Activated naive CD4-positive, alpha-beta T cell (primary cell): ENCODE measurements at places on chromosomes 11 and 22.

DNA sequence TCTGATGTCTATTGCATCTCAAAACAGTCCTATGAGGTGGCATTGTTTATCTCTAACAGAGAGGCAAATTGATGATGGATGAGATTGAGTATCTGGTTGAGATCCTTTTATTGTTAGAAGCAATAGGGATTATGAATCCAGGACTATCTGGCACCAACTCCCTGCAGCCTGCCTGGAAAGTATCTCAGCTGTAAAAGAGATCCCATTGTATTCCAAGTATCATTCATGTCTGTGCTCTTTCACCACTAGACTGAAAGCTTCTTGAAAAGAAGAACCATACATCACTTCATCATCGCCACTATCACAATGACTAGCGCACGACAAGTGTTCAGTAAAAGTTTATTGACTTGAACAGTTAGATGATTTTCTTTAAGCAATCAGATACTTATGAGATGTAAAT lies 41.9 kb upstream of the PCF11 start:
- no peak for DNase-seq

GRCh38 chr11:70192666-70193410 lies 10.3 kb upstream of the FADD start:
- DNase-seq, result no peak

DNA sequence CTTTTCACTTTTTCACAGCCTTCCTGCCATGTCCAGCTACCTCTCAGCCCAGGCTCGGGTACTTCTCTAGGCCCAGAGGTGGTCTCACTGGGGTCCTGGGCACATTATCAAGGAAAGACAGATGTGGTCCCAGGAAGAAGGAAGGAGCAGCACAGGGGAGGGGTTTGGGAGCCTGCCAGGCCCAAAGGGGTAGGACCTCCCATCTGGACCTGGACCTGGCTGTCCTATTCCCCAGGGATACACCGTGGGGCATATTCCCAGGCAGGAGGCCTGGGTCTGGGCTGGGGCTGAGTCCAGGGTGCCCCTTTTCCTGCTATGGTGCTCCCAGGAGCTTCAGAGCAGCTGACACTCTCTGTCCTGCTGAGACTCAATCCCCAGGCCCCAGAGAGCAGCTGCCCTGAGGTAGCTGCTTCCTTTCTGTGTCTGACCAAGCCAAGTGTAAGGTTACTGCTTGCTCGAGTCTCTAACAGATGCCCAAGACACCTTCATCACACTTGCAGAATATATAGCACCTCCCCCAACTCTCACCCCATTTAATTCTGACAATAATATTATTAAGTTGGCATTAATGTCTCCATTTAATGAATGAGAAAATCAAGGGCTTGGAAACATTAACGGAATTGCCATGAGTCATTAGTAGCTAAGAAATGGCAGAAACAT lies 232.0 kb downstream of the BUD13 start:
- no peak for DNase-seq

- DNase-seq, result no peak
Observed at GRCh38 chr11:44047298-44047697, 483 bp upstream of the ACCSL start.

GRCh38 chr11:105824457-105825013 lies 197.5 kb downstream of the MSANTD4 start:
- DNase-seq, result no peak

- no peak for DNase-seq
Observed at GRCh38 chr11:34824425-34824824, 91.8 kb downstream of the APIP start.

GRCh38 chr11:43164831-43165230 lies 147.0 kb upstream of the API5 start:
- DNase-seq, result no peak

DNA sequence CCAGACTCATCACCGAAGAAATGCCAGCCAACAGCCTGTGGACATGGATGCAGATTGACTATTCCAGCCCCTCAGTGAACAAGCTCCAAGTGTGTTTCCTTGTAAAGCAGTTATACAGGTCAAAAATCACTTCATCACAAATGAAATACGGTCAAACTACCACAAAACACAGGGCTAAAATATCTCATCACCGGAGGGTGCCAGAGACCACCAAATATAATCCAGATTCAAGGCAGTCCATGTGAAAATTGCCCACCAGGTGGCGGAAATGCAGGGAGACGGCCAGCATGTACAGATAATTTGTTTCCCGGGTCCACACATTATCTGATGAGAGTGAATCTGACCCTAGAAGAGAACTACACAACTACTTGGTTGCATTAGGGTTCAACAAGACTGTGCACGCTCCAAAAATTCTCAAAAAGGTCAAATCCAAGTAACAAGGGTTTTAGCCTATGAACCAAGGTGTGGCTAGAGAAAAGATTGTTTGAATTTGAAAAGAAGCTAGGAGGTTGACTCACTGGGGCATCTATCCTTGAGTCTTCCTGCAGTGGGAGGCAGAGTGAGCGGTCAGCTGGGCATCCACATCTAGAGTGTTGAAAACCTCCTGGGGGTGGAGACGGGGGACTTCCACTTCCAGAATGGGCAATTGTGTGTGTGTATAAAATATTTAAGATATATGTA lies 71.7 kb downstream of the IGLL5 start:
- peak; percentile 54 for DNase-seq

DNA sequence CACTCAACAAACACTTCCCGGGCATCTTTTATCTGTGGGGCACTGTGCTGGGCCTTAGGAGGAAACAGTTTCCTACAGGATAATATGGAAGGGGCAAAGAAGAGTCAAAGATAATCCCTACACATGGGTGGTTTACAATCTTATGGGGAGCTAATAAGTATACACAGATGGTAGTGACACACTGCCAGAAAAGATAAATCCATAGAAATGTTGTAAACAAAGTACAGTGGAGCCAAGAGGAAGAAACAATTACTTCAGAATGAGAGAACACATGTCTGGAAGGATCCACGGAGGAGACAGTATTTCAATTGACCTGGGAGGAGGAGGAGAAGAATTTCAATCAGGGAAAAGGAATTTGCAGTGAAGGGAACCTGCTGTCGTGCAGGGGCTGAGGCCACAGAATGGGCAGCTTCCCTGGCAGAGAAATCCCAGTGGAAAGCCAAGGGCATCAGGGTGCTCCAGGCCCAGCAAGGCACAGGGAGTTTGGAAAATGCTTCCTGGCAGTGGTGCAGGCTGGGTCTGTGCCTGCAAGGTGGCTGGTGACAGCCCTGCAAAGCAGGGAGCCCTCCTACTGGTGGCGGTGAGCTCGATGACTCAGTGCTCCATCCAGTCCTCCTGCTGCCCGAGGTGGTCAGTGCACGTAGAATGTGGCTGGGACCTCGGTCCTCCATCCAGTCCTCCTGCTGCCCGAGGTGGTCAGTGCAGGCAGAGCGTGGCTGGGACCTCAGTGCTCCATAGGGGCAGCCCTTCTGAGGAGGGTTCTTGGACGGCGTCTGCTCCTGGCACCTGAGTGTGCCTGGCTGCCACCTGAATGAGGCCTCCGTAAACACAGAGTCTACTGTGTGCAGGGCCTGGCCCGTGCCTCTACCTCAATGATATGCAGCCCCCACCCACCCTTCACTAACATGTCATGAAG lies 444.3 kb upstream of the B3GAT1 start:
- no peak for DNase-seq

DNA sequence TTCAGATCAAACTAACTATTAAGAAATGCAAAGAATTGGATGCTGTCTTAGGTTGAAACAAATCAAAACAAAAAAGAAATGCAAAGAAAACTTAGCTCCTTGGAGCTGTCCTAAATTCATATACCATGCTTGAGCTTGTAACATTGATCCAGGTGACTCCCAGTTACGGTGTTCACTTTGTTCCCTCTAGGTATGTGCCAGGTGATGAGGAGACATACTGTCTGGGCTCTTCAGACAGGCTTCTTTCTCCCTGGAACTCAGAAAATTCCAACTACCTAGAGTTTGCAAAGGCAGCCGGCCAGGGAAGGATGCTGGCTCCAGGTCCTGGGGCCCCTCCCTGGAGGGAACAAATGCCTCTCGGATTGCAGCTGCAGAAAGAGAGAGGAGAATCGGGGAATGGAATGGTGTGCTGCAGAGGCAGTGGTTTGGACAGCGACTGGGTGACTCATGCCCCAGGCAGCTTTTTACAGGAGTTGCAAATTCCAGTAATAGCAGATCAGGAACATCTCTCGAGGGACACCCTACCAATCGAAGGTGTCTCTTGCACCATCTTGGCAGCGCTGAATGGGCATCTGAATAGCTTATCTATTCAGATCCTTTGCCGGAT lies 12.3 kb upstream of the ASPHD2 start:
- no peak for DNase-seq

DNA sequence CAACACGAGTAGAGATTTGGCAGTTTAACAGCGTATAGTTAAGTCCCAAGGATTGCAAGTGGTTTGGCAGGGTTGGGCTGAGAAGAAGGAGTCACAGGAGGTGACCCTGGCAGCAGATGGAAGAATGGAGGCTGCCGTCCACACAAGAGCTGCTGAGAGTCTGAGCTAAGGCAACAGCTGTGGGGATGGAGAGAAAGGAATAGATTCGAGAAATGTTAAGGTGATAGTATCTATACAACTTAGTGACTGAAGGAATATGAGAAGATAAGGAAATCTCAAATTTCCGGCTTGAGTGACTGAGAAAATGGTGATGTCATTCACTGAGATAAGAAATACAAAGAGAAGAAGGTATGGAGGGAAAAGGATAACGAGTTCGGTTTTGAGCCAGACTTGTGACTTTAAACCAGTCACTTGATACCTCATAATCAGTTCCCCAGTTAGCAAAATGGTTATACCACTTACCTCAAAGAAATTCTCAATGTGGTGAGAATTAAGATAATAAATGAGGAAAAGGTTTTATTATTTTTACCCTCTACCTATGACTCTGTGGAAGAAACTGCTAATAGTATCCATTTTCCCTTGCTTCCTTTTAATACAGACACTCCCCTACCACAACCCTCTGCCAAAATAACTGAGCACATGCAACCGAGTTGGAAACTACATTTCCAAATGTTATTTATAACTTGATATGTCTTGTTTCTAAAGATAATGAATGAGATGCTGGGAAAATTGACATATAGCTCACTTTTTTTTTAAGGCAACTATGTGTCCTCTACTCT lies 30.7 kb downstream of the FAM168A start:
- DNase-seq, result no peak

DNA sequence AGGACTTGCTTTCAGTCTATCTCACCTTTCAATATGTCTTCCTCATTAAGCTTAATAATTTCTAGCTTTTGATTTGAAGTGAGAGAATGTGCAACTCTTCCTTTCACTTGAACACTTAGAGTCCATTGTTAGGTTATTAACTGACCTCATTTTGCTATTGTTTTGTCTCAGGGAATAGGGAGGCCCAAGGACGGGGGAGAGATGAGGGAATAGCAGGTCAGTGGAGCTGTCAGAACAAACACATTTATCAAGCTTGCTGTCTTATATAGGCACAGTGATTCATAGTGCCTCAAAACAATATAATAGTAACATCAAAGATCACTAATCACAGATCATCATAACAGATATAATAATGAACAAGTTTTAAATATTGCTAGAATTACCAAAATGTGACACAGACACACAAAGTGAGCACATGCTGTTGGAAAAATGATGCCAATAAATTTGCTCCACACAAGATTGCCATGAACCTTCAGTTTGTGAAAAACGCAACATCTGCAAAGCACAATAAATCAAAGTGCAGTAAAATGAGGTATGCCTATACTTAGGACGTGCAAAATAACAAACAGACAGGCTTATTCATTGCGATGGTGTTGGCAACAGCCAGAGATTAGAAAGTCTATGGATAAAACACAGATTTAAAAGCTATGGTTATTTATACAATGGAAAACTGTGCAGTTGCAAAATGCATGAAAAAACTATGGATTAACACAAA lies 106.3 kb upstream of the TEAD1 start:
- no peak for DNase-seq

GRCh38 chr11:16881074-16881709 lies 133.0 kb downstream of the PLEKHA7 start:
- no peak for DNase-seq

- no peak for DNase-seq
Observed at GRCh38 chr22:47446331-47446730, 683.9 kb downstream of the TBC1D22A start.

DNA sequence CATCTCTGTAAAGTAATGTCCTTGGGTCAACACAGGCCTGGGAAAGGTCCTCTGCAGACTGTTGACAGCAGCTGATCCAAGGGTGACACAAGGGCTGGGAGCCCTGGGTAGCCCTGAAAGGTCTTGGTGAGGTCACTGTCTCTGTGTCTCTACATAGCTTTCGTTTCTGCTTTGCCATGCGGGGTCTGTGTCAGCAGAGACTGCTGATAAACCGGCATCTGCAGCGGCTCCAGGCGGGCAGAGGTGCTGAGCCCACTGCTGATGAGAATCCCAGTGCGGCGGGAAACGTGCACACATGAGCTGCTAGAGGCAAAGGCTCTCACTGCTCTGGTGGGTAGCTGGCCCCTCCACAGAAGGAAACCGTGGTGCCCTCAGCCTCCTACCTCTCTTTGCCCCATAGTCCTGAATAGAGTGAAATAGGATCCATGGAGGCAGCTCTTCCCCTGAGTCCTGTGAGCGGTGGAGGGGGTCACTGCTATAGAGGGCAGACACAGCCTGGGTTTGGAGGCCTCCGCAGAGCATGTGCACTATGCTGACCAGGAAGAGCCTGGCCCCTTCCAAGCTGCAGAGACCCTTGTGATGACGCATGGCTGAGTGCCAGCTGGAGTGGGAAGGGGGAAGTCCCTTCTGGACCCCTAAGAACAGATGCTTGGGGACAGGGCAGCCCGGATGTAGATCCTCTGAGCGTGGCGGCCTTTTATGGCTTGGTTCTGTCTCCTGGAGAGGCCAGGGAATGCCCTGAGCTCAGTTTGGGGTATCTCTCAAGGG lies 17.8 kb upstream of the ST3GAL4 start:
- no peak for DNase-seq

DNA sequence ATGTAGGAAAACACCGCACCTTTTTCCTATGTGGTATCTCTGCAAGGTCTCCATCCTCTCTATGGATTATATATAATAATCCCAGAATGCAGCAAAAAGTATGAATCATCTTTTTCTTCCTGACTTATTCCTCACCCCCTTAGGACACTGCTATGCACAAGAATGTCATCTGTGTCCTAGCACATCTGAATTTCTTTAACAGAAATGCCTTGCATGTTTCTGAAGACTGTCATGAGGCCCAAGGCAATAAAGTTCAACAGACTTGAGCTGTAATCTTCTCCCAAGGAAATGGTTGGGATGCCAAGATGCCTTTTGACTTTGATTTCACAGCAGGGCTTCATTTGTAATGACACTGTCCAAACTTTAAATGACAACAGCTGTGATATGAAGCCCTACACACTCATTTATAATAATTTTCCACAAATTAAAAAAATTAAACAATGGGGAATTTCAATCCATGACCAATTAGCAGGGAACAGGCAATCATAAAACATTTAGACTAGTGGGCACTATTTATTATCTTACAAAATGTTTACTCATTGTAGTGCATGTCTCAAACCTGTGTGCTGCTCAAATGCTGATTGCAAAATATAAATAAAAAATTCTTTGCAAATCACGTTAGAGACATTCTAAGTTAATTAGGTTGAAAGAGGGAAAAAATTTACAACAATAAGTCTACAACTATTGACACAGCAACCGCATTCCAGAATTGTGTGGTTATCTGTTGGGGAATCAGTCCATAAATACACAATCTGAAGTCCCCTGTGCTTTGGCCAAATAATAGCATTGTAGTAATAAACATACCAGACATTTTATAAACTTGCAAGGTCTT lies 242.3 kb downstream of the SWAP70 start:
- no peak for DNase-seq

GRCh38 chr11:58289266-58289665 lies 21.2 kb upstream of the OR10W1 start:
- no peak for DNase-seq
